CD4-positive, alpha-beta T cell treated with Interferon gamma for 1 hour (primary cell): ENCODE measurements at places on chromosomes 2 and 18.

DNA sequence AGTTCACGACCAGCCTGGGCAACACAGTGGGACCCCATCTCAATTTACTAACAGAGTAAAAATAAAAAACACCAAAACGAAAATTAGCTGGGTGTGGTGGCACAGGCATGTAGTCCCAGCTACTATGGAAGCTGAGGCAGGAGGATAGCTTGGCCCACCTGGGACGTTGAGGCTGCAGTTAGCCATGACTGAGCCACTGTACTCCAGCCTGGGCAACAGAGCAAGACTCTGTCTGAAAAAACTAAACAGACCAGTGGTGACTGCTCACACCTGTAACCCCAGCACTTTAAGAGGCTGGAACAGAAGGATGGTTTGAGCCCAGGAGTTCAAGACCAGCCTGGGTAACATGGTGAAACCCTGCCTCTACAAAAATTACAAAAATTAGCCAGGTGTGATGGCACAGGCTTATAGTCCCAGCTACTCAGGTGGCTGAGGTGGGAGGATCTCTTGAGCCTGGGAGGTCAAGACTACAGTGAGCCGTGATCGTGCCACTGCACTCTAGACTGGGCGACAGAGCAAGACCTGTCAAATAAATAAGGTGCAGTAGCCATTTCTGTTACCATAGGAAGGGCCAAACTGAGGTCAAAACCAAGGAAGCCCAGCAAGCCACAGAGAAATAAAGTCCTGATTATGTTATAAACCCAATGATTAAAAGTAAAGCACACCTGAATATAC is 14.0 kb downstream of the USP34 start:
- no peak for DNase-seq

DNA sequence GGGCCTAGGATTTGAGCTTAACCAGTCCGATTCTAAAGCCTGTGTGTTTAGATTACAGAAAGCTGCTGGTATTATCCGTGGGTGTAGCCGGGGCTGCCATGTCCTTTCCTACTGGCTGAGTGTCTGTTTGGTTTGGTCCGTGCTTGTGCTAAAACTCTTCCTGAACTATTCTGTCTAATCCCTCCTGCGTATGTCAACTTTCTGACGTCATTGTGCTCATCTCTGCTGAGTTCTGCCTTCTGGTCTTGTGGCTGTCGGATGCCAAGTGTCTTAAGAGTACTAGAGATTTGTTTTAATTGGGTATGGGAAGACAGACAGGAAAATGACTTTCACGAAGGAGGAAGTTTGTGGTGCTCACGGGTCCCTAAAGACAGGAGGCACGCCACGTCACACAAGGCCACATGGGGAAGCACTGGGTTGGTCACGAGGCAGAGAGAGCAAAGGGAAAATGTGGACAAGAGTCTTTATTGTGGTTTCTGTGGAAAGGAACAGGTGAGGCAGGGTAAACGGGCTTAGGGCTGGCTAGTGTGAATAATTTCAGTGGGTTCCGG is 31.8 kb upstream of the NTSR2 start:
- peak; percentile 76 for DNase-seq

DNA sequence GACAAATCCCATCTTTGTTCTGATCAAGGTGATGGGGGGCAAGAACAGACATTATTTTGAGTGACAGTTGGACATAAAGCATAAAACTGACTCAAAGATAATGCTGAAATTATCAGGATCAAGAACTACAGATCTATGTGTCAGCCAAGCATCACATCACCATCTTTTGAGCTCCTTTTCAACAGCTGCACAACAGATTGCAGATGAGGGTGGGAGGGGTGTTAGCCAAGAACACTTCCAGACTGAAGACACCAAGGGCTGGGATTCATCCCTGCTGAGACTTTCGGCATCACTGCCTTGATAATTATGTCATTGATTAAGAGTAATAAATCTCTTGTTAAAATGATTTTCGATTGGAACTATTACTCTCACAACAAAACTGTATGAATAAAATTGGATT is 191.5 kb upstream of the NETO1 start:
- DNase-seq: no peak

- DNase-seq: no peak
These were observed 142.6 kb upstream of the CYP1B1 start for GRCh38 chr2:38218591-38218991.

- no peak for DNase-seq
These were observed 163.8 kb upstream of the STK17B start for GRCh38 chr2:196335221-196335634.

- no peak for DNase-seq
These were observed 164.7 kb downstream of the DNAH7 start for GRCh38 chr2:195903956-195904355.

GRCh38 chr2:62040926-62041325 is 135.5 kb downstream of the COMMD1 start:
- no peak for DNase-seq

DNA sequence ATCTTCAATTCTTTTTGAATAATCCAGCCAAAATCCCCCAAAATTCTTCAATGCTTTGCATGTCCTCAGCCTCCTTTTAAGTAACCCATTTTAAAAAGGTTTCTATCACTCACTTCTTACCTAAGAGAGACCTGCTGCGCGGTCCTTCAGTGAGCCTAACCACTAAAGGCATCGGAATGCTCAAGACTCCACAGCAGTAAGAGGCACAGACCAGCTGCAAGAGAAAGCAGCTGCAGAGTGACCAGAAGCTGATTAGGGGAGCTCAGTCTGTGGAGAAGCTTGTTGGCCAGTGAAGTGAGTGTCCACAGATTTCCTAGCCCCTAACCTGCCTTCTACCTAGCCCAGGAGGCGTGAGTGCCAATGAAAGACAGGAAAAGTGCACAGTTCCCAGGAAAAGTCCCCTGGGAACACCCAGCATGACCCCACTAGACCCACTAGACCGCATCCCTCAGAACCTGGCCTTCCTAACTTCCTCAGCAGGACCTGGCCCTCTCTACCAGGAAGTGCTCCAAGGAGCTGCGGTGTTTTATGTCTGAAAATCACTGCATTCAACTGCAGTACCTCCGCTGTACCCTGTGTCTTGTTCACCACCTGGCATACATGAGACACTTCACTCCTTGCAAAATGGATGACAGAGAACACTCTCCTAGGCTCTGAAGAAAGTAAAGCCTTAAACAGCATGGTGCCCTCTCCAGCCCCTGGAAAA is 10.1 kb downstream of the MBOAT2 start:
- no peak for DNase-seq

DNA sequence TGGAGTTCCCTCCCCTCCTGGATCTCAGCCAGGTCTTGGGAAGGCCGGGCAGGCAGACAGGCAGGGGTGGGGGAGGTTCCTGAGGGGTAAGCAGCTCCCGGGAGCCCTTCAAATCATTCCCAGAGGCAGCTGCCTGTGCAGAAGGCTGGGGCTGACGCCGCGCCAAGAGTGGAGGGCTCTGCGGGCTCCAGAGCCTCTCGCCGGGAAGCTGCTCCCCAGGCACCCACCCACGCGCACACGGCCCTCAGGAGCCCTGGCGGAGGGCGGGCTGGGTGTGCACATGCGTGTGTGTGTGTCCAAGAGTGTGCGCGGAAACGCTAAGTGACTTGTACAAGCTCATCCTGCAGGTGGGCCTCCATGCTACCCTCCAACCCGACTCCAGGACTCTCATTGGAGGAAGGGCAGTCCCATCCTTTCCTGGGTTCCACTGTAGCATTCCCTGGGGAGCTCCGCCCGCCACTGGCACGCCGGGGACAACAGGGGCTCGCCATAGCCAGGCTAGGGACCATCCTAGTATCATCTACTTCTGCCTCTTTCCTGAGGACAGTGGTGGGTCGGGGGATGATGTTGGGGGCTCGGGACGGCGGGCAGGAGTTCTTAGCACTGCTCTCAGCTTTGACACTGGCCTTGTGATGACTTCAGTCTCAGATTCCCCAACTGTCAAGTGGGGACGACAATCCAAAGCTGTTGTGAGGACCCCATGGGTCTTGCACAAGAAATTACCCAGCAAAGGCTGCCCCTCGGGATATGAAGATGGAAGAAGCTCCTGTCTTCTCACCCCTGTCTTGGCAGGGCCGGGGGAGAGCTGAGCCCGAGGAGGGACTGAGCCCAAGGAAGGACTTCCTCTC is 50.3 kb downstream of the INHBB start:
- no peak for DNase-seq

DNA sequence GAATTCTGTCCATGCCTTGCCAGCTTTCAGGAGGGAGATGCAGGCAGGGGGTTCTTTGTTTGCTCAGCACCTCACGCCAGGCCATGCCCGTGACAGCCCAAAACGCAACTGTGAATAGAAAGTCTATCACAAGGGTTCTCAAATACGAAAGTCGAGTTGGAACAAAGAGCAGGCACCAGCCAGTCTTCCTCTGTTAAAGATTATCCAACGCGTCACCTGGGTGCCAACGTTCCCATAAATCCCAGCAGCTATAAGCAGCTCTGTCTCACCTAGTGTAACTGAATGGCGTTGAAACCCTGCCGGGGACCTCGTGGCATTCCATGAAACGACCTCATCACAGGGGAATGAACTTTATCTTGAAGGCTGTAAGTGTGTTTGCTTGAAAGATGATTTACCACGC is 84.8 kb upstream of the GATA6 start:
- no peak for DNase-seq

GRCh38 chr2:150339951-150340350 is 147.5 kb downstream of the RND3 start:
- DNase-seq: no peak

- no peak for DNase-seq
These were observed 10.2 kb upstream of the SIX3 start for GRCh38 chr2:44931198-44931780.

GRCh38 chr18:77495079-77495478 is 245.4 kb downstream of the GALR1 start:
- no peak for DNase-seq

GRCh38 chr18:8662560-8663255 is 42.6 kb upstream of the MTCL1 start:
- DNase-seq: no peak
